ENCODE measurements at places on chromosomes 5 and 9. TPM values are rescaled to one million over a fixed set of nuclear protein-coding genes. Genes with fewer than 3 reads are reported as not detected.

Gene IRGM
- polyA plus RNA-seq = not detected

Gene C9orf50
- 0.14 TPM for polyA plus RNA-seq

Gene MCTP1
- 4.2 TPM for polyA plus RNA-seq

Gene FGF10
- polyA plus RNA-seq = 0.58 TPM

Gene EQTN
- not detected for polyA plus RNA-seq

DNA sequence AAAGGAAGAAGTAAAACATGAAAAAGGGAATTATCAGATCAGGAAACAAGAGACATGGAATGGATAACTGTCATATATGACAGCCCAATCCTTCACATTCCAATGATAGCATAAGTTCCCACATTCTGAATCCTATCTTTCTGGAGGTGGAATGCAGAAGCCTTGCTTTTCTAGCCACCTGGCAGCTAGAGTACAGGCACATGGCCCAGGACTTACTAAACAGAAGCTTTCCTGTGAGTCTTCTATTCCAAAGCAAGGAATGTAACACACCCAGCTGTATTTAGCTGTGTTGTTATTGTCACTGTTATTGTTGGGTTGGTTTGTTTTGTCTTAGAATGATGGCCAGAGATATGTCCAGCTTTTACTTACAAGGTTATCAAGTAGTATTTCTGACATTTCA lies 780.5 kb upstream of the ZNF608 start:
- peak; percentile 65 for DNase-seq
- H3K4me3 ChIP-seq = no peak overlapping the region
- H3K27ac ChIP-seq = no peak overlapping the region
- no peaks in the 10 kb centered on the region for H3K27me3 ChIP-seq
- H3K4me1 ChIP-seq = no peaks in the 10 kb centered on the region

GRCh38 chr9:16386827-16387077 lies 483.7 kb downstream of the BNC2 start:
- H3K27me3 ChIP-seq = no peaks in the 10 kb centered on the region
- no peaks in the 10 kb centered on the region for H3K36me3 ChIP-seq
- peaks cover 3% of the 10 kb centered on the region for H3K4me1 ChIP-seq
- no peak overlapping the region for H3K27ac ChIP-seq
- DNase-seq = no peak

GRCh38 chr9:95808011-95808410 lies 67.5 kb upstream of the ERCC6L2 start:
- H3K36me3 ChIP-seq = no peaks in the 10 kb centered on the region
- peak; percentile 57 for DNase-seq
- H3K27me3 ChIP-seq = no peaks in the 10 kb centered on the region
- H3K4me3 ChIP-seq = no peak overlapping the region

DNA sequence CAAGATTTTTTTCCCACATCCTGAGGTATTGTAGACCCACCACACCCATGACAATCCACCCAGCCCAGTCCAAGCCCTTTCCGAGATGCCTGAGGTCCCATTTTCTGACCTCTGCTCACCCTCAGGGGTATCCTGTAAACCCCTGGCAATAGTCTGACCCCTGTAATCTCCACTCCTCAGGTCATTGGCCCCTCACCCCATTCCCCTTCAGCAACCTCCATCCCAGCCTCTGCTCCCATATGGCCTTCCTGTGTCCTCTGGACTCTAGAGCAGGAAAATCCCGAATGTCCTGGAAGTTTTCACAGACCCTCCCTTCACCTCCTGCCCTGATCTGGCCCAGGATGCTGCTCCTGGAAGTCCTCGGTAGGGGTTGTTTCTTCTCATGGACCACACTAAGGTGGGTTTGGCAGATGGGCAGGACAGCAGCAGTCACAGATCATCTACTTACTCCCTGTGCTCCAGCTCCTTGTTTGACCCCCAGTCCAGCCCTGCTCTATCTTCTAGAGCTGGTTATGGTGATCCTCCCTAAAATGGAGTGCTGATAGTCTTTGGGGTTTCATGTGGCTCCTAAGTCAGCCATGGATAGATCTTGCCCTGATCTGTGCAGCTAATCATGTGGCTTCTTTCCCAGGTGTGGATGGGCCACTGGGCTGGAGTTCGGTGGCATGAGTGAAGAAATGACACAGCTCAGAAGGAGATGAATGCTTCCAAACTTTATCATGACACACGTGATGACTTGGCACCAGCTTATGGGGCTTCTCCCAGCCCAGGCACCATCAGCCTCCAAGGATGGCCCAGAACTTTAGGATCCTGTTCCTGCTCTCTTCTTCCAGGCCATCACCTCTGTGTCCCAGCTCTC lies 12.0 kb upstream of the ACSL6 start:
- no peaks in the 10 kb centered on the region for H3K36me3 ChIP-seq
- H3K4me1 ChIP-seq = no peaks in the 10 kb centered on the region
- H3K27ac ChIP-seq = no peak overlapping the region
- H3K4me3 ChIP-seq = no peak overlapping the region
- no peak for DNase-seq
- peaks cover 9% of the 10 kb centered on the region for H3K27me3 ChIP-seq
